ENCODE measurements at places on chromosomes 6 and 20.

GRCh38 chr6:40788661-40789655, 201.8 kb upstream of the LRFN2 start:
- no peak for DNase-seq

GRCh38 chr6:12313306-12313991, 23.3 kb downstream of the EDN1 start:
- no peak for DNase-seq

GRCh38 chr6:158290659-158291058, 21.6 kb upstream of the TULP4 start:
- DNase-seq: no peak

- DNase-seq: no peak
These were observed 41.4 kb downstream of the ZNF831 start for GRCh38 chr20:59205044-59205443.

- peak; percentile 88 for DNase-seq
These were observed 3.8 kb downstream of the SPAG4 start for GRCh38 chr20:35619196-35620095.

DNA sequence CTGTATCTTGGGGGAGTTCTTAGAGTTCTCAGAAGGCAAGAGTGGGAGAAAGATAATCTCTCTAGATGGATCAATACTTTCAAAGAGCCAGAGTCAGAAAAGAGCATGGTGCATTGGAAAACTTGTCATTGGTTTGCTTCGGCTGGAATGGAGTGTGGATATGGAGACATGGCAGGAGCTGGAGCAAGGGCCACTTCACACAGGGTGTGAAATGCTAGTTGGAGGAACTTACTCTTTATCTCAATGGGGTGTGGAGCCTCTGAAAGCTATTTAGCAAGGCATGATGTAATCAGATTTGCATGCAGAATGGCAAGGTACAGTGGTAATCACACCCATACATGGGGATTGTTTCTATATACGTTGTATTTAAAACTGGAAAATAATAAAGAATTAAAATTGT, 31.5 kb upstream of the PAQR8 start:
- DNase-seq: no peak

DNA sequence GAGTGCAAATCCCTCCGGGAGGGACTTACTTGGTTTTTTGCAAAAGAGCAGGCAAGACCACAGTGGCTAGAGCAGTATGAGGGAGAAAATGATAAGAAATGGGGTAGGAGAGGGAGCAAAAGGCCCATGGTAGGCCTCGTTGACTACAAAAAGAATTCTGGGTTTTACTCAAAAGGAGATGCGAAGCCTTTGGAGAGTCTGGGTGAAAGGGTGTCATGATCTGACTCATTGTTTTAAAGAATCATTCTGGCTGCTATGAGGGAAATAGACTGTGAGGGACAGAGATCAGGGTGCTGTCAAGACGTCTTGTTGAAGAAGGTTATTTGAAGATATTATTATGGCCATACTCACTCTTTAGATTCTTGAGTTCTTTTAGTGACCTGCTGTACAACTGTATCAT, 13.0 kb downstream of the TBC1D32 start:
- no peak for DNase-seq

DNA sequence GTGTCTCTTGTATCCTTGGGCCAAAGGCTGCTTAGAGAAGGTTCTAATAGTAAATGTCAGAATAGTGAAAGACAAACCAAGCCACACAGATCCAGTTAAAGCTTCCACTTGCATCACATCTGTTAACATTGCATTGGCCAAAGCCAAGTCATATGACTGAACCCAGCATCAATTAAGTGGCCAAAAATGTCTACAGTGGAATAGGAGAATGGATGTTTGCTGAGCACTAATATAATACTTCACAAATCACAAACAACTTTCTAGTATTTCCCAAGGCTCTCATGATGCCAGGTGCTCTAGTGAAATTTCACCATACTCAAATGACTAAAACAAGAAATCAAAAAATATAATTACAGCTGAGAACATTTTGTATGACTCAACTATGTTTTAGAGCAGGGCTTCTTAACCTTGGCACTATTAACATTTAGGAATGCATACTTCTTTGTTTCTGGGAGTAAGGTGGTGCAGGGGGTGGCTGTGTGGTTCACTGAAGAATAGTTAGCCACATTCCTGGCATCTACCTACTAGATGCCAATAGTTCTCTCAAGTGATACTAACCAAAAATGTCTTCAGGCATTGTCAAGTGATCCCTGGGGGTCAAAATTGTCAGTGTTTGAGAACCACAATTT, 148.0 kb upstream of the SPTLC3 start:
- no peak for DNase-seq

DNA sequence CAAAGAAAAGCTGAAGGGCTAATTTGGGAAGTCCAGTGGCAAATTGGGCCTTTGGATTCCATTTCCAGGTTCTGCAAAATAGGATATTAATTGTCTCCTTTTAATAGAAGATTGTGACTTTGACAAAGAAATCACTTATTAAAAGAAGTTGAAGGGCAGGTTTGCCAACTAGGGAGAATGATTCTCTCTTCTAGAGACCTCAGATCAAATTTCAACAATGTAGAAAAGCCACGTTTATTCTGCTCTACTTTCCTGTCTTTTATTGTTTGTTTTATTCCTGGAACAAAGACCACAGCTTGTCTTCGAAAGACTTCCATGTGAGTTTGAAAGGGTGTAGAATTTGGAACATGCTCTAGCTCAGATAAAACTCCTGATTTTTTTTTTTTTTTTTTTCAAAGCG, 65.5 kb upstream of the PRL start:
- peak; percentile 22 for DNase-seq

DNA sequence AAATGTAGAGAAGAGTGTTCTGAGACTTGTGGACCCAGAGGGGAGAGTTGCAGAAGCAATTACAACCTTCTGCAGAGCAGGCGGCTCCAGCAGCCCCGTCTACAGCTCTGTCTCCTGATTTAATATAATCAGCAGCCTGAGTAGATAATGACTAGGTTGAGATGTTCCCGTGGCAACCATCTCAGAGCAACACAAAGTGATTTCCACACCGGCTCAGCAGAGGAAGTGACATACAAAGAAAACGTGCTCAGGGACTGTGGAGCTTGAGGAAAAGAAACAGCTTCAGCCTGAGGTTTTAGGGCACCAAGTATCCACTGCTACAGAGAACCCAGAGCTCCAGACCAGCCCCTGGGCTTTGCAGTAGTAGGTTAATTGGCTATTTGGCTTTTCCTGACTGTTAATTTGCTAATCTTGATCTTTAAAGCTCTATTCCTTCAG, 136.4 kb downstream of the MTFR2 start:
- DNase-seq: peak; percentile 74

DNA sequence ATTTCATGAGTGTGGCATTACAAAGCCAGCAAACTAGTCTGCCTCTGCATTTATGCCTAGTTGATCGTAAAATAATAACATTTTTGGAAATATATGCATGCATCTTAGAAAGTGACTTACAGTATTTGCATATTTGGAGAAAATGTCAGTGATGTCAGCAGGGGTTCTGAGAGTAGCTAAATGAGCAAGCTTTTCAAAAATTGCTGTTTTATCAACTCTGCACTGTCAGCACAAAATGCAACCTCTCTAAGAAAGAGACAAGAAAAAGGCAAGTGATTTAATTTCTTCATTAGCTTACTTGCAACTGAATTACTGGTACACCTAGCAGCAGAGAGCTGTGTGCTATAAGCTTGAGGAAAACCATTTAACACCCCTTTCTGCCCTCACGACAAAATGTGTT, 632.5 kb upstream of the MMS22L start:
- no peak for DNase-seq

GRCh38 chr6:15207923-15208322, 37.9 kb upstream of the JARID2 start:
- no peak for DNase-seq

DNA sequence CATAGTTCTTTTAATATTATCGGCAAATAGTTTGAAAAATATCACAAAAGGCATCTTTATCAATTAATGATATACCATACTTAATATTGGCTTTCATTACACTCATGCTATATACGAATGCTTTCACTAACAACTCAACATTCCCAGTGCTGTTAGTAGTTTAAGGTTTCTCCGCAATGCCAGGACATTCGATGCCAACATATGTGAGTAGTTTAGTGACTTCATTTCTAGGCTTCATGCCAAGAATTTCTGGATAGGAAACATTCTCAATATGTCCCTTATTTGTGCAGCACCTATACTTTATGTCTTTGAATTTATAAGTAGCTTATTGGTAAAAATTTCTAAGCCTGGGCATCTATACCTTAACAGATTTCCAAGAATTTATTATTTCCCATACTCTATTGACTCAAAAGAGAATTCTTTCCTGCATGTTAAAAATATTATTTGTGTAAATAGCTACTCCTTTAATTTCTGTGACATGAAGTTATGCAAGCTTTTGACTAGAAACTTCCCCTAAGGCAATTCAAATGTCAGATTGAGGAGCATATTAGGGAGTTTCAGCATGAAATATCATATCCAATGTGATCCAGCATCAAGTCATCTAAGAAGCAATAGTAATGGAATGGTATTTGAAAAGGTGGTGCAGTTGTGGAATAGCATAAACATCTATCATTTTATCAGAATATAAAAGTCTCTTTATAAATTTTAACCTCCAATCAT, 236.0 kb upstream of the STXBP5 start:
- peak; percentile 64 for DNase-seq
